ENCODE measurements at places on chromosomes 1 and 21.

DNA sequence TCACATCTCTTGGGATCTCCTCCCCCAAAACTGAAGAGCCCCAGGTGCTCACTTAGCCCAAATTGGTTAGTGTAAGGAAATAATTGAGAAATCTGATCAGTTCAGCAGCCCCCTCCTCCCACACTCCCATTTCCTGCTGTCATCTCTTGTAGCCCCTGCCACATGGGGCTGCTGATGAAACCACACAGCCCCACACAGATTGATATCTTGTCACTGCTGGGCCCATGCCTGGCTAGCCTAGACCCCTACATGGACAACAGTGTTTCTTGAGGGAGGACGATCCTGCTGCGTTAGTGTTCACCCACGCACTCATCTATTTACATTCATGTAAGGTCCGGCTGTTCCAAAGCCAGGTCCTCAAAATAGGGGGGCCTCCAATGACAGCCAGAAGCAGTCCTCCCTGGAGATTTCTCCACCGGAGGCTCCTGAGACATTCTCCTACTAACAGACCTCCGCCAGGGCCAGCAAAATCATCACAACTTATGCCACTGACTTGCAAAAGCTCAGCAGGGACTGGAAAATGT, 23.9 kb upstream of the RXRG start:
- DNase-seq = no peak

- DNase-seq = no peak
Measured at GRCh38 chr1:108826081-108826635, 30.7 kb downstream of the AKNAD1 start.

DNA sequence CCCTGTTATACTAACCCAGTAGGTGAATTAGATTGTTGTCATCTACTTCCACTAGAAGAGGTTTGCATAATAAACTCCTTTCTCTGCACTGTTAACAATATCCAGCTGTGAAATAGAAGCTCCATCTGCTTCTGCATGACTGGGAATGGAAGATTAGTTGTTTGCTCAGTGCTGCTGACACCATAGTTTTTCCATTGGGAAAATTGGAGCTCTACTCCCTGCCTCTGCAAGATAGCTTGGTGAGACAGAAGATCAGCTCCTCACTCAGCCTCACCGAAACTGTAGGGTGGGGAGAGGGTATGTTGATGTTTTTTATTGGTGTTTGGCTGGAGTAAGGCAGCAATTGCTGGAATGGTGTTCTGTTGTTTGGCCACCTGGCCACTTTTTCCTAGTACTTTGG, 331.6 kb upstream of the ADAMTS5 start:
- no peak for DNase-seq

DNA sequence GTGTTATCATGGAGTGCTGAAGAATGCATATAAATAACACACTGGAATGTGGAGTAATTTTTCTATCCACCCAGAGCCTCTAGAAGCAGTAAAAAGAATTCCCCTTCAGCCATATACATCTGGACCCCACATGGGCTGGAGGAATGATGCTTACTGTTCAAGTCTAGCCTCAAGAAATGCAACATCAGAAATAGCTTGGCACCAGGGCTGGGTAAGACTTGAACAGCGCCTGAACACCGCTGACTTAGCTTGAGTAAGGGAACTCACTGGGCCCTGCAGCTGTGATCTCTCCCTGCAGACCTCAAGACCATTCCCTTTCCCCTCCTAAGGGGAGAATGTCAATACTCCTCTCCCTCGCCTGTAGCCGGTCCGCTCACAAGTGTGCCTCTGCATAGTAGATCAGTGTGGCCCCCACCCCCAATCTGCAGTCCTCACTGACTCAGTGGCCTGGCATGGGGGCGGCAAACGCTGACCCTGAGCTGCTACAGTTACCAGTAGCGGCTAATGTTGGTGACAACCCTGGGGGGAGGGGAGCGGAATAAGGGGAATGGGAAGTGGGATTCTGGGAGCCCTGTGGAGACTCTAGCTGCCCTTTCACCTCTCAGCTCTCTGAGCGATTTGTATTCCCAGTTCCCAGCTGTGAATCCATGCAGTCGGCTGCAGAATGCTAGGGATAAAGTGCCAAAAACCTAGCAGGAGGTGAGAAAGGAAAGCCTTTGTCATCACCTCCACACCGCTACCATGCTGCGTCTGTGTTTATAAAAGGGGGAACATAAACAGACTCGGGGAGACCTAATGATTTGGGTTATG, 483.9 kb downstream of the DISC1 start:
- DNase-seq = no peak

GRCh38 chr21:39169906-39170305, 13.3 kb downstream of the PSMG1 start:
- DNase-seq = no peak

DNA sequence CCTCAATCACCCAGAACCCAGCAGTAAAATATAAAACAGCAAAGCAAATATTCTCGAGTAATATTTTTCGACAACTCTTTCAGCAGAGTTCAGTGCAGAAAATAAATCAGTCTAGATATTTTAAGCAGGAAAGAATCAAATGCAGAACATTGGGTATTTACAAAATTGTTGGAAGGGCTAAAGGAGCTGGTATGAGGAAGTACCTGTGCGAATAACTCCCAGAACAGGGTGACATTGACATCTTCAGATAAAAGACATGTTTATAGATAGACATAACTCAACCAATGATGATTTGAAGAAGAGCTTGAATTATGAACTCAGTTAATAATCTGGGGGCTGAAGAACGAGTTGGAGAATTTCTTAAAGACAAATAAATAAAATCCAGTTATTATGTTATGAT, 6.4 kb downstream of the AXDND1 start:
- DNase-seq = no peak

DNA sequence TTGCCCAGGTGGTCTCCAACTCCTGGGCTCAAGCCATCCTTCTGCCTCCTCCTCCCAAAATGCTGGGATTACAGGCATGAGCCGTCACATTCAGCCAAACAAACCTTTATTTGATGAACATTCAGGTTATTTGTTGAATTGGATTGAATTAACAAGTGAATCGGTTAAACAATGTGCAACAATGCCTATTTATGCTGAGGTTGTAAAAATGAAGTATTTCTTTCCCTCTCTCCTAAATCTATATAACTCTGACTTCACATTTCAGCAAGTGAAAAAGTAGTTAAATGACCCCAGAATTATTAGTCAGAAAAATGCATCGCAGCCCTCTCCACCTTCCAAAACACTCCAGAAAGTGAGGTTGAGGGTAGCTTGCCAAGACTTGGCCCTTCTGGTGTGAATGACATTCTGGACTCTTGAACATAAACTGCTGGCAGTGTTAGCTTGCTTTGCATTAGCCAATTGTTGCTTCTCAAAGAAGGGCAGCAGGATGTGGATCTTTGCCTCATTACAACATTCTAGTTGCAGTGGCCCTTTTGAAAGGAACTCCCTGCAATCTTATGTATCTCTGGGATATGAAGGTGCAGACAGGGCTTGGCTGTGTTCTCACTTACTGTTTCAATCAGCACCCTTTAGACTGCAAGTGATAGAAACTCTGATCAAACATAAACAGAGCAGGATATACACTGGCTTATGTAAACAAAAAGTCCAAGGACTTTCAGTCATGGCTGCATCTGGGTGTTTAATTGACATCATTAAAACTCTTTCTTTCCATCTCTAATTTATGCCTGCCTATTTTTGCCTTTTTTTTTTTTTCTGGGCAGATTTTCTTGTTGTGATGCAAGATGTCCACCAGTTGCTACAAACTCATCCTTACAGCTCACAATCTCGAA, 22.4 kb downstream of the EDN2 start:
- DNase-seq = no peak

DNA sequence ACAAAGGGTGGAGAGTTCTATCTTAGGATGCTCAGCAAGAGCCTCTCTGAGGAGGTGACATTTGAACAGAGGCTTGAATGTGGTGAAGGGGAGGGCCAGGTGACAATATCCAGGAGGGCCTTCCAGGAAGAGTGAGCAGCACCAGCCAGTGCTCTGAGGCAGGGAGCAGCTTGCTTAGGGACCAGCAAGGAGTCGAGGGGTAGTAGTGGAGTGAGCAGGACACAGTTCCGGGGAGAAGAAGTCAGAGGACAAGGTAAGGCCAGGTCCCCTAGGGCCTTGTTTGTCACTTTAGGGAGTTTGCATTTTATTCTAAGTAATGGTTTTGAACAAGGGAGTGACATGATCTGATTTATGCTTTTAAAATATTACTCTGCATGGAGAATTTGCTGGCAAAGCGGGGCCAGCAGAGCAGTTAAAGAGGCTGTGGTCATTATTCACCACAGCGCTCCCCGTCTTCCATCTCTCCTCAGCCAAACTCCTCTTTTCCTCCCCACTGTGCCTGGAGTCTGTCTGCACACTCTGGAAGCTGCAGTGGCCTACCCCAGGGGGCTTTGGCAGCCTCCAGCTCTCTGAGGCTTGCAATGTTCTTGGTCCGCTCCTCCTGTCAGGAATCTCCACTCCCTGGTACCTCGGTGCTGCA, 17.0 kb upstream of the CSF1 start:
- no peak for DNase-seq

GRCh38 chr21:19853061-19853460, 1145.1 kb upstream of the NCAM2 start:
- DNase-seq = no peak

DNA sequence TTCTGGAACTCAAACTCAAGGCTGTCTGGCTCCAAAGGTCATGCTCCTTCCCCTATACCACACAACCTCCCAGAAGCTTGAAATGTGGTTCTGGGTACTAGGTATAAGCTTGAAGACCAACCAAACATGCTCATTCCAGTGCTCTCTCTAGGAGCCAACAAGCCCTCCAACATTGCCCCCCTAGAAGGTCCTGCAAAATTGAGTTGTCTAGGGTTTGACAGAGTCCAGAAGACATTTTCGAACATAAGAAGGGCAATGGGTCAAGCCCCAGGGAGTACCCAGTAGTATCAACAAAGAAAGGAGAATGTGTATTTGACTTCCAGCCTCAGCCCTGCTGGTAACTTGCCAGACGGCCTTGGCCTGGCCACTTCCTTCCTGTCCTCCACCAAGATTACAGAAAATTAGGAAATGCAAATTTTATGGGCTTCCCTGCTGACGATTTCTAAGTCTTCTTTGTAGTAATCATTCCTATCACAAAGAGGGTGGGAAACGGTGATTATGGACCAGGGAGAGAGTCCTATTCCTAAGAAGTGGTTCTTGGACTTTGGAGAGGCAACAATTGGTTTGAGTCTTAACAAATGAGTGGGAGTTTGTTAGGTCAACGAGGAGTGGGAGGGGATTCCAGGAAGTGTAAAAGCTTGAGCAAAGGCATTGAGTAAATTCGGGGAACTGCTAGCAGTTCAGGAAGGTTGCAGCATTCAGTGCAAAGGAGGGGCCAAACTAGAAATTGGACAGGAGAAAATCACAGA, 18.7 kb upstream of the SLAMF1 start:
- DNase-seq = no peak

- peak; percentile 72 for DNase-seq
Measured at GRCh38 chr21:35840197-35840799, 220.0 kb downstream of the SETD4 start.

DNA sequence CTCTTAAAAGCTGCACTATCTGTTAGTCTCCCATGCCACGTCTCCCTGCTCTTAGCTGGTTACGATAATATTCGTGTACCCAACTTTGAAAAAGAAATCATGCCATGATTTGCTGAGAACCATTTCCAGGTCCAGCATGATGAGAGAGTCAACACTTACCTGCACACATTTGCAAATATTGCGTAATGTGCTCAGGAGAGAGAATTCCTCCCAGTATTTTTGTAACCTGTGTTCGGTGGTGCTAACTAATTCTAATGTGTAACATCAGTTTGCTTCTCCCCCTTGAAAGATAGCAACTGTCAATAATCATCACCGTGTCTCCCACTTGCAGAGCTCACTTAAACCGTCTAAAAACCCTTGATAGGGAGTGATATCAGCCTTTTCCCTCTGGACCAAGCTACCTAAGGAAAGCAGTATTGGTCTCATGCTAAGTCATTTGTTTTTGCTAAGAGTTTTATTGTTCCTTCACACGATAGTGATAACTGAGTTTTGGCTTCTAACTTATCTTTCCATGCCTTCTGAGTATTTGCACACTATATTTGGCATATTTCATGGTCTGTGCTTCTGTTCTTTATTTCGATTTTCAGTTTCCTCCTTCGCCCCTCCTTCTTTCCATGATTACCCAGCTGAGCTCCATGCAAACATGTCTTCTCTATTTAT, 61.1 kb upstream of the IRF2BP2 start:
- DNase-seq = peak; percentile 37

DNA sequence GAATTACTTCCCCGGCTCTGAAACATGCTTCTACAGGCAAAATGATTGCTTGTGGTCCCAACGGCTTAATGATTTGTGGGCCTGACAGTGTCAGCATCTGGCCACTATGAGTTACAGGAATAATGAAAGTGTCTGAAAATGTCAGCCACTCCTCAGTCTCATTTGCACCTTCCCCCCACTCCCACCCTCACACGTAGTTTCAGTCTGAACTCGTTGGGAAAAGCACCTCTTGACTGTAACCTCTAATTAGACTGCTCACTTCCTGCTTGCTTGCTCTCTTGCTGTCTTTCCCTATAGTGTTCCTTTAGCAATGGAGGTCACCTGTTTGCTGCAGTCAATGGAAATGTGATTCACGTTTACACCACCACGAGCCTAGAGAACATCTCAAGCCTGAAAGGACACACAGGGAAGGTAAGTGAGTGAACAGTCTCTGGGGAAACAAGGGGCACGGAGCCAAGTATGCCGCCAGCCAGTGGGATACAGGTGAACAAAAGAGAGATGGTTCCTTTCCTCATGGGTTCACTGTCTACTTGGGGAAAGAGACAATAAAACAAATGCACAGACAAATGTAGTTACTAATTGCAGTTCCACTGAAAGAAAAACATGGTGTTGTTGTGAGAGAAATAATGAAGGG, 27.1 kb downstream of the CFAP57 start:
- DNase-seq = no peak

DNA sequence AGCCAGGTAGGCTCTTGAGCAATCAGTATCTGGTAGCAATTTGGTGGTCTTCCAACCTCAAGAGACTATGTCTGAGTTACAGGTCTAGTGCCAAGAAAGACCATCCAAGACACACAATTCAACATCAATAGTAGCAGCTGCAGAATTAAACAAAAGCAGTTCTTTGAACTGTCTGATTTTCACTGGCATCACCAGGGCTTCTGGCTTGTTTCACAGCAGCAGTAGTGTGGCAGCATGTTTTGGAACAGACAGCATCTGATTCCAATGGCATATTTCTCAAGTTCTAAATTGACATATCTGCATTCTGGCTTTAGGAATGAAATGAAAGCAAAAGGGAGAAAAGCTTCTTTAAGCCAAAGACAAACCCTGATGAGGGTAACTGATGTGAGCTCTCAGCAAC, 334.7 kb upstream of the PRMT6 start:
- no peak for DNase-seq

GRCh38 chr21:41598561-41599431, 90.8 kb upstream of the TMPRSS2 start:
- DNase-seq = no peak

- no peak for DNase-seq
Measured at GRCh38 chr1:204376465-204376864, 16.7 kb upstream of the PLEKHA6 start.

GRCh38 chr1:155970531-155971167, 7.7 kb downstream of the ARHGEF2 start:
- peak; percentile 75 for DNase-seq

DNA sequence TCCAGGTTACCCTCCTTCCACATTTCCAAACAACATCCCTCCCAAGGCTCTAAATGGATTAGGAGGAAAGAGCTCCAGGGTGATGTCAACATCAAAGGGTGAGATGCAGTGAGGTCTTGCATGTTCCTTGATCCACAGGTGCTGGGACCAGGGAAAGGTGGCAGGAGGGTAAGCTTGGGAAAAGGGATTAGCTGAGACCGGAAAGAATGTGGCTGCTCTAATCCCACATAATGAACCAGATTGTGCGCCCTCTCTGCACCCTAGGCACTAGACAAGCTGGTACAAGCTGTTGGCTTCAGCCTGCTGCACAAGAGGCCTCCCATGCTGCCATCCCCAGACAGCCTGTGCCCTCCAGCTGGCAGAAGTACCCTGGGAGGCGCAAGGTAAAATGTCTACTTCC, 34.9 kb downstream of the PLXNA2 start:
- peak; percentile 99 for DNase-seq

Data from MCF 10A (cell line).